ENCODE measurements at places on chromosomes 2 and 18. TPM values are rescaled to one million over a fixed set of nuclear protein-coding genes. Genes with fewer than 3 reads are reported as not detected.
A peak's percentile ranks its signal among the peaks of the same experiment; 100 is the strongest.

SCN1A gene
- not detected for total RNA-seq

STARD6 gene
- not detected for total RNA-seq

MALL gene
- total RNA-seq: not detected

CAVIN2 gene
- not detected for total RNA-seq

AGXT gene
- not detected for total RNA-seq

OSBPL6 gene
- 0.42 TPM for total RNA-seq

CRACDL gene
- total RNA-seq: not detected

GRCh38 chr2:158779621-158780020 lies 15.5 kb upstream of the DAPL1 start:
- no peak overlapping the region for H3K27ac ChIP-seq
- H3K4me3 ChIP-seq: no peak overlapping the region
- peaks cover 13% of the 10 kb centered on the region for H3K27me3 ChIP-seq
- peaks cover 8% of the 10 kb centered on the region for H3K4me1 ChIP-seq
- DNase-seq: no peak
- no peaks in the 10 kb centered on the region for H3K36me3 ChIP-seq

DNA sequence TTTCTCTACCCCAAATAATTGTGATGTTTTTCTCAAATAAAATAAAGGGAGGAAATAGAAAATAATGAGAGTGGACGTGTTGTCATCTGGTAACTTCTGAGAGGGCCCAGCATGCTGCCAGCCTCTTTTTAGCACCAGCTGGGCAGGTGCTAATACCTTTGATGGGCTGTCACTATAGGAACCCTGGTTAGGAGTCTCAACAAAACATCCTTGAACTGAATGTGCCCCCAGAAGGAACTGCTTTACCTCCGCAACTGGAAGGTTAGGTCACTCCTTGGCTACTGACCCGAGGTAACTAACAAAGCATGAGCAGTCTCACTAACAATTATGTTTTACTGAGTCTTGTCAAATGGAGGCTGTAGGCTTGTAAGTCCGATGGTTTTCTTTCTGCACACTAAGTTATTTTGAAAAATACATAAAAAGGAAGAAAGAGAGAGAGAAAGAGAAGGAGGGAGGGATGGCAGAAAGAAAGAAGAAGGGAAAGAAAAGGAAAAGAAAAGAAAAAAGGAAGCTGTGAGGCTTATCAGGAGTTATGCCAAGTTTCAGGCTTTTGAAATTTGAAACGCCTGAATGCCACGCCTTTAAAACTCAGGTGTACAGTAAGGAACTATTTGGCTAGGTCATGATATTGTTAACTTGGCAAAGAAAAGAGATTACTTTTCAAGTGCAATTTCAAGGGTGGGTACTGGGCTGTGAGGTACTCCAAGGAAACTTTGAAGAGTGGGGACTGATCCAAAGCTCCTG lies 91.0 kb downstream of the TGIF1 start:
- H3K27me3 ChIP-seq: peaks cover 10% of the 10 kb centered on the region
- no peak overlapping the region for H3K4me3 ChIP-seq
- no peak overlapping the region for H3K27ac ChIP-seq
- no peaks in the 10 kb centered on the region for H3K4me1 ChIP-seq
- no peaks in the 10 kb centered on the region for H3K36me3 ChIP-seq

- H3K36me3 ChIP-seq: peaks cover 23% of the 10 kb centered on the region
- DNase-seq: no peak
- H3K27ac ChIP-seq: no peak overlapping the region
- H3K4me1 ChIP-seq: no peaks in the 10 kb centered on the region
- no peak overlapping the region for H3K4me3 ChIP-seq
Measured at GRCh38 chr2:54773838-54774237, 50.4 kb downstream of the EML6 start.

- no peak overlapping the region for H3K4me3 ChIP-seq
- DNase-seq: no peak
- H3K36me3 ChIP-seq: peaks cover 6% of the 10 kb centered on the region
Measured at GRCh38 chr2:12397854-12398253, 318.9 kb upstream of the TRIB2 start.

DNA sequence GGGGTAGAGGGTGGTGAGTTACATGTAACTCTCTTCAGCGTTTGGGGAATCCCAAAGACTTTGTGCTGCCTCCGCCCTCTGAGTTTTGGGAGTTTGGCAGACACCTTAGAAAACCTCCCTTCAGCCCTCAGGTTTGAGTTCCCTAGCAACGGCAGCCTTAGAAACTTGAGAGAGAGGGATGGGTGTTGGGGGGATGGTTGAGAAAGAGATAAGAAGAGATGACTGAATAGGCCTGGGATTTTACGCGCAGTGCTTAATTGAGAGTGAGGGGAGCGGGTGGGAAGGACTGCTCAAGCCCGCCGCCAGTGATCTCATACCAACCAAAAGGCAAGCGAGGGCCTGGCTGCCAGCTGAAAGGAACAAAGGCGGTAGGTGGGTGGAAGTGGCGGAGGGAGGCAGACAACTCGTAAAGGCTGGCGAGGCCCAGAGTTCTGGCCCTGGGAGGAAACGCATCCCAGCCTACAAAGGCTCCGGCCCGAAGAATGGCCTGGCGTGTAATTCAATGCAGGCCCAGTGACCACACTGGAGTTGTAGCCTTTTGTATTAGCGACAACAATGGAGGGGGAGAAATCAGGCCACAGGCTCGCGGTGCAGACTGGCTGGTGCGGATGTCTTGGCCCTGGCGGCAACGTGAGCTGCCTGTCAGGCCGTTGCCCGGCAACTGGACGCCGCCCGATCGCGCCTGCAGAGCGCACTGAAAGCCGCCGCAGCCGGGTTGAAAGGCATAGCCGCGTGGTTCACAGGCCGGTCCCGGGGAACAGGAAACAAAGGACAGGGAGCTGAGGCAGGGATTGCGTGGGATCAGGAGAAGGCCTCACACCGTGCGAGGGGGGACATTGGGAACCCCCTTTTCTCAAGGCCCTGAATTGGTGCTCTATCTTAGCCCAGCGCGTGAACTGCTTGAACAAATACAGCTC lies 39.9 kb upstream of the DARS1 start:
- H3K4me1 ChIP-seq: peaks cover 6% of the 10 kb centered on the region

- peak overlapping the region; percentile 92 for H3K27ac ChIP-seq
- H3K4me1 ChIP-seq: peaks cover 61% of the 10 kb centered on the region
- H3K4me3 ChIP-seq: peak overlapping the region; percentile 91
- peak; percentile 66 for DNase-seq
- H3K36me3 ChIP-seq: peaks cover 37% of the 10 kb centered on the region
Measured at GRCh38 chr18:59900222-59901128, 679 bp downstream of the PMAIP1 start.

- H3K27me3 ChIP-seq: peaks cover 6% of the 10 kb centered on the region
- no peak overlapping the region for H3K27ac ChIP-seq
- H3K4me1 ChIP-seq: peaks cover 1% of the 10 kb centered on the region
- H3K36me3 ChIP-seq: no peaks in the 10 kb centered on the region
Measured at GRCh38 chr2:67645280-67646138, 248.4 kb downstream of the ETAA1 start.

DNA sequence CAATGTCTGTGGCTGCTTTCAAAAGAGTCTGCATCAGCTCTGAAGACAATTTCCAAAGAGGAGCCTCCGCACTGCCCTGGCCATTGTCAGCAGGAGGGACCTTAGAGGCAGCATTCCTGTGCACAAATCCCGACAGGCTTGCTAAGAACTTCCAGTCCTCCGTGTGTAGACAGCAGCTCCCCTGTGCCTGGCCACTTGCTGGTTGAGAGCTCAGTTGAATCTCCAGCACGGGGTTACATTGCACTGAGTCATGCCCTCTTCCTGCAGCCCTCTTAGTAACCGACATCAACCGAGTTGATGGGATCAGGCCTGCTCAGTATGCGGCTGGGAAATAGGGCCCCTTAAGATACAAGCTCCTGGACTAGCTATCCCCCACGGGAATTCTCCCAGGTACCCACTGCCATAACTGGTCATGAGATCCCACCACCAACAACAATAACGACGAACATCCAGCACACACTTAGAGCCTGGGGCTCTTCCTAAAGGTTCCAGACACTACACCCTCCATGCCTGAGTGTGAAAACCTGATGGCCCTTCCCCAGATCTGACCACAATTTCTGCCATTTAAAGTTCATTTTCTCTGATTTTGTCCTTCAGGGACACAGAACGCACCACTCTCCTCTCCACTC lies 12.0 kb downstream of the ATP6V1B1 start:
- H3K4me1 ChIP-seq: peaks cover 22% of the 10 kb centered on the region
- H3K4me3 ChIP-seq: peak overlapping the region; percentile 91
- no peaks in the 10 kb centered on the region for H3K36me3 ChIP-seq
- no peak for DNase-seq
- H3K27me3 ChIP-seq: peaks cover 11% of the 10 kb centered on the region

GRCh38 chr2:170715932-170716777 lies 1.0 kb downstream of the SP5 start:
- peaks cover 6% of the 10 kb centered on the region for H3K4me1 ChIP-seq
- H3K27ac ChIP-seq: no peak overlapping the region
- H3K36me3 ChIP-seq: no peaks in the 10 kb centered on the region
- H3K4me3 ChIP-seq: peak overlapping the region; percentile 87

DNA sequence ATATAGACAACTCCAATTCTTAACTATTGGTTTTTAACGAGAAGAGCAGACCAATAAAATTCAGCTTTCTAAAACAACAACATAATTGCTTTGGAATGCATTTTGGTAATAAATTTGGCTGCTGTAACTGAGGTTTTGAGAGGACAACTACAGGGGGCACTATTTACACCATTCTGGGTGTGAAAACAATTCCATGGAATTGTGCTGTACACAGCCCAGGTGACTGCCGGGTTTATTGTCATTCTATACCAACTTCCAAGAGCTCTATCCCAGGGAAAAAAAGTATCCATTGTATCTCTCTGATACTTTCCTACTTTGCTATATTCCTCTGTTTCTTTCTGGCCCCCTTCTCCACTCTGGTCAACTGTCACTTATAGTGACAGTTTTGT lies 38.4 kb downstream of the IRS1 start:
- no peak overlapping the region for H3K27ac ChIP-seq
- H3K36me3 ChIP-seq: no peaks in the 10 kb centered on the region
- peaks cover 12% of the 10 kb centered on the region for H3K27me3 ChIP-seq
- no peaks in the 10 kb centered on the region for H3K4me1 ChIP-seq
- no peak for DNase-seq

- no peaks in the 10 kb centered on the region for H3K27me3 ChIP-seq
- peaks cover 49% of the 10 kb centered on the region for H3K4me1 ChIP-seq
- no peaks in the 10 kb centered on the region for H3K36me3 ChIP-seq
- H3K4me3 ChIP-seq: no peak overlapping the region
- peak overlapping the region; percentile 100 for H3K27ac ChIP-seq
Measured at GRCh38 chr18:9086624-9087023, 15.9 kb upstream of the NDUFV2 start.

- no peak overlapping the region for H3K4me3 ChIP-seq
- DNase-seq: no peak
- H3K27me3 ChIP-seq: no peaks in the 10 kb centered on the region
- H3K4me1 ChIP-seq: peaks cover 7% of the 10 kb centered on the region
Measured at GRCh38 chr2:64999754-65000153, 10.6 kb downstream of the SLC1A4 start.

DNA sequence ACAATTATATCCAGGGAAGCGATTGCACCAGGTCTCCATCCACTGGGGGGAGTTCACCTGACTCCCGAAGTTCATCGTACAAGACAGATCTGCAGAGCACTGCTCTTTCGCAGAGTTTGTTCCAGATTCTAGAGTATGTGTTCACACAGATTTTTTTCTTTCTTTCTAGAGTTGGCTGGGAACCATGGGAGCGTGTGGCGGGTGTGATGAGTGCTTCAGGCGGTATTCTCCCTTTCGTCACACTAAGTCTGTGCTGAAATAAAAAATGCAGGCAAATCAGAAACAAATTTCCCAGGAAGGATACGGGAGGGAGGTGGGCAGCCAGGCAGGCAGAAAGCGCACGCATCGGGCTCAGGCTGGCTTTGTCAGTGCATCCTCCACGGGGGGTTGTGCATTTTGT lies 129.8 kb upstream of the SOX11 start:
- no peaks in the 10 kb centered on the region for H3K27me3 ChIP-seq
- DNase-seq: no peak
- H3K27ac ChIP-seq: no peak overlapping the region
- H3K36me3 ChIP-seq: peaks cover 6% of the 10 kb centered on the region
- H3K4me1 ChIP-seq: no peaks in the 10 kb centered on the region

GRCh38 chr2:111967018-111967417 lies 68.6 kb downstream of the MERTK start:
- no peaks in the 10 kb centered on the region for H3K36me3 ChIP-seq
- H3K27me3 ChIP-seq: peaks cover 19% of the 10 kb centered on the region
- H3K4me3 ChIP-seq: no peak overlapping the region
- no peak overlapping the region for H3K27ac ChIP-seq
- no peaks in the 10 kb centered on the region for H3K4me1 ChIP-seq

- no peak for DNase-seq
- H3K27ac ChIP-seq: no peak overlapping the region
- H3K36me3 ChIP-seq: no peaks in the 10 kb centered on the region
Measured at GRCh38 chr2:229350883-229351282, 79.8 kb upstream of the PID1 start.

- H3K4me1 ChIP-seq: peaks cover 31% of the 10 kb centered on the region
- peaks cover 11% of the 10 kb centered on the region for H3K36me3 ChIP-seq
- H3K27me3 ChIP-seq: no peaks in the 10 kb centered on the region
Measured at GRCh38 chr2:191221666-191222065, 23.5 kb upstream of the MYO1B start.

DNA sequence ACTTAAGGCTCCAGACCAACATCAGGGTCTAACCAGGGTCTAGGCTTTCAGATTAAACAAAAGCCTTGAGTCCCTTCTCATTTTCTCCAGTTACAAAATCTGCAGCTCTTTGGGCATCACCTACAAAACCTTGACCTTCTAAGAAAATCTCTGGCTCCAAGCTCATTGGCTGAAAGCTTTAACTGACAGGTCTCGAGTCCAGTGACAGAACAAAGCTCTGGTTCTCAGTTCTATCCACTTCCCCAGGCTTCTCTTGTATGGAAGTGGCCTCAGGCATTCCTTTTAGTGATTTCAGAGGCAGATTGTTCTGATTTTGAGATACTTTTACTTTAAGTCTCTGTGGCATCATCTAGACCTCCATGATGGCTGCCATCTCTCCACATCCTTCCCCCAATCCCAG lies 11.3 kb downstream of the SIX2 start:
- no peaks in the 10 kb centered on the region for H3K4me1 ChIP-seq
- H3K36me3 ChIP-seq: no peaks in the 10 kb centered on the region
- H3K27ac ChIP-seq: no peak overlapping the region

- H3K4me3 ChIP-seq: no peak overlapping the region
- H3K27me3 ChIP-seq: no peaks in the 10 kb centered on the region
Measured at GRCh38 chr18:38239606-38240005, 674.0 kb upstream of the CELF4 start.

All from natural killer cell treated with Interleukin-12 subunit alpha and Interleukin-12 subunit beta and Interleukin-15 and Interleukin-18, amount 100 ng/mL, for 72 hours (primary cell).